ENCODE measurements at places on chromosomes 3 and 15. TPM values are rescaled to one million over a fixed set of nuclear protein-coding genes. Genes with fewer than 3 reads are reported as not detected.

The UBE3A gene
- total RNA-seq: 56.2 TPM

The KLF15 gene
- total RNA-seq: 2.0 TPM

The LSMEM2 gene
- total RNA-seq: not detected

The GLDN gene
- total RNA-seq: 0.37 TPM

The SEMA7A gene
- total RNA-seq: 10.3 TPM

The ATP8B4 gene
- 1.4 TPM for total RNA-seq

The P3H2 gene
- 1.2 TPM for total RNA-seq

The NR2E3 gene
- total RNA-seq: 0.20 TPM

The CCDC39 gene
- total RNA-seq: not detected

The AQR gene
- 22.8 TPM for total RNA-seq

The HYKK gene
- 3.3 TPM for total RNA-seq

The COX17 gene
- total RNA-seq: 11.8 TPM

The TRIM42 gene
- total RNA-seq: not detected

The HYAL1 gene
- 3.7 TPM for total RNA-seq

The OR5AC2 gene
- not detected for total RNA-seq

The AMOTL2 gene
- total RNA-seq: 25.7 TPM

The DISP2 gene
- total RNA-seq: under 0.01 TPM

The TRAT1 gene
- total RNA-seq: not detected

The LIPC gene
- not detected for total RNA-seq

The JMJD7 gene
- 0.37 TPM for total RNA-seq

The NKIRAS1 gene
- 12.3 TPM for total RNA-seq

The SLC12A8 gene
- 1.6 TPM for total RNA-seq

The CACNA2D3 gene
- not detected for total RNA-seq

The TRPM1 gene
- under 0.01 TPM for total RNA-seq

The NPAP1 gene
- total RNA-seq: not detected

The SCN11A gene
- total RNA-seq: not detected

The CHCHD4 gene
- 17.4 TPM for total RNA-seq

The IL5RA gene
- total RNA-seq: not detected

The RNF7 gene
- 36.7 TPM for total RNA-seq

The ZNF385D gene
- total RNA-seq: 5.1 TPM

The TMEM207 gene
- not detected for total RNA-seq

The BFSP2 gene
- not detected for total RNA-seq

The CYP19A1 gene
- total RNA-seq: 34.5 TPM

The CSPG5 gene
- 0.37 TPM for total RNA-seq

The FBXL22 gene
- 0.20 TPM for total RNA-seq

The TICRR gene
- total RNA-seq: 6.2 TPM

The ESYT3 gene
- 1.4 TPM for total RNA-seq

The SAXO2 gene
- 1.8 TPM for total RNA-seq

The WDR82 gene
- 43.0 TPM for total RNA-seq

The PPP4R2 gene
- 54.7 TPM for total RNA-seq

The EPHB1 gene
- 0.73 TPM for total RNA-seq

The STAC gene
- total RNA-seq: 0.37 TPM

The NRROS gene
- total RNA-seq: 3.3 TPM

The SNTN gene
- not detected for total RNA-seq

The GANC gene
- 19.7 TPM for total RNA-seq

The EPHB3 gene
- 1.4 TPM for total RNA-seq

The KNG1 gene
- total RNA-seq: not detected

The AGBL1 gene
- not detected for total RNA-seq

The PTH1R gene
- total RNA-seq: 1.1 TPM

The EXD1 gene
- total RNA-seq: not detected

The SCN5A gene
- 0.37 TPM for total RNA-seq

The CYP11A1 gene
- 1.8 TPM for total RNA-seq
